ENCODE measurements at places on chromosomes 2 and 18. TPM values are rescaled to one million over a fixed set of nuclear protein-coding genes. Genes with fewer than 3 reads are reported as not detected.

FOXI3 gene
- not detected for total RNA-seq

DNA sequence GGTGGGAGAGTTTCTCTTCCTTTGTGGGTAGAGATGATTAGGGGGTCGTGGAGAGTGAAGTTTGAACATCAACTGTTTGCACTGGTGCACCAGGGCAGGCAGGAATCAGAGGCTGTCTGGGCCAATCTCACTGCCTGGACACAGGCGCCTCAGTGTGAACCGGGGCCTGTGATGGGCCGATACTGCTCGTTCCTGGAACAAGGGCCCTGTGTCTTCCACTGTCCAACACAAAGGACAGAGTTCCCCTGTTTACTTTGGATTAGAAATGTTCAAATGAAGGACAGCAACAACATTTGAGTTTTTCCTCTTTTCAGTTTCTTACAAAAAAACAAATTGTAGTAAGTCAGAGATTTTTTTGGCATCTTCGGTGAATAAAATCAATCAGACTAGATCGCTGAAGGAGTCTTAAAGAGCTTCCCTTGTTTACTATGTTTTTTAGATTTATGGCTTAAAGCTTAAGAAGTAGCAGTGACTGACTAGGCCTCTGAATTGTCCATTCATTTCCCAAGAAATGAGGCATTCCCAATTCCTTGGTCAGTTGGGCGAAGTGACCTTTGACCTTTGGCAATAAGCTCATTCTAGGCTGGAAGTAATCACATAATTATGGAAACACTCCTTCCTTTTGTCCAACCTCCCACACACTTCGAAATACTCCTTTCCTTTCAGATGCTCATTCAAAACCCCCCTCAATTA, 11.6 kb upstream of the TGFA start:
- DNase-seq: no peak

DNA sequence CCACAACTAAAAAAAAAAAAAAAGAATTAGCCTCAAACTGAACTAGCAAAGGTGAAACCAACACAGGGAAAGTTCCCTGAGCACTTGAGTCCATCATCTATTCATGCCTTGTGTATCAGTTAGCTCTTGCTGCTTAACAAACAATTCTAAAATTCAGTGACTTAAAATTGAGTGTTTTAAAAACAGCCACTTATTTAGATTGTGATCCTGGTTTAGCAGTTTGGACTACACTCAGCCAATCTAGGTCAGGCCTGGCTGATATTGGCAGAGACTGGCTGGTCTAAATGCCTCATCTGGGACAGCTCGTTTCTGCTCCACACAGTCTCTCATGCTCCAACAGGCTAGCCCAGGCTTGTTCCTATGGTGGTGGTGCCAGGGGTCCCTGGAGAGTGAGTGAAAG, 247.9 kb downstream of the ATAD2B start:
- DNase-seq: no peak

C2orf72 gene
- 0.18 TPM for total RNA-seq

DNA sequence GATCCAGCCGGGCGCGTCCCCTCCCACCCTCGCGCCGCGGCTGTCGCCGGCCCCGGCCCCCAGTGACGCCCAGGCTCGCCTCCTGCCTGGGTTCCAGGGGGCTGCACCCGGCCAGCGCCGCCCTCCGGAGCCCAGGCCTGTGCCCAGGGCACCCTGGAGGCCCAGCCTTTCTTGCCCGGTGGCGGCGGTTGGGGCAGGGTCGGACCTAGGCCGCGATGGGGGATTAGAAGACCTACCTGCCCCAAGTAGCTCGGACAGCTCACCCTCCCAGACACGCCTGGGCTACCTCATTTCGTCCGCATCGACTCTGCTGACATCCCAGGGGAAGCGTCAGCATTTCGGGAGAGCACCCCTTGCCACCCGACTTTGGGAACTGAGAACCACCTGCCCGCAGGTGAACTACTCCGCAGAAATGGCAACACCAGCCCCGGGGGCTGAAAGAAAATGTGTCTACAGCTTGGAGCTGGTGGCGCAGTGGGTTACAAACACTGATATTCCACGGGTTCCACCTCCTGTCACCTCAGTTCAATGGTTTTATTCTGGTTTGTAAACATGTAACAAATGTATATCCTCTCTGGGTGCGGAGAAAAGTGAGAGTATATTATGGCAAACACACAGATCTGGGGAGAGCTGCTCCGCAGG, 834 bp upstream of the ARL4C start:
- DNase-seq: peak; percentile 59

DNA sequence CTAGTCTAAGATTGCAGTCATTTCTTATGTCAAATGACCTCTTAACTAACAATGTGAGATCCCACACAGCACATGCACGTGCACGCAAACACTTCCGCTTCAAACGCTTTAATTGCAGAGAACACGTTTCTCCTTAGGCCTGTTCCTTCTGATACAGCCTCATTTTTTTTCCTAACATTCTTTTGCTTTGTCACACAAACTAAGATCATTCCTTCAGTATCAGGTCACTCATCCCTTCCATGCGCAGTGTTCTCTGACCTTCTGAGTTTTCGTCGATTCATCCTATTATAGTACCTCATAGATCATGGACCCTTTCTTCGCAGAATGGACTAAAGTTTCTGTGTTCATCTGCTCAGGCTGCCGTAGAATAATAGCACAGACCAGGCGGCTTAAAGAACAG, 327.1 kb upstream of the CDH19 start:
- no peak for DNase-seq

Data from CD8-positive, alpha-beta memory T cell (primary cell).